Memory B cell (primary cell): ENCODE measurements at places on chromosomes 6 and 20.

DNA sequence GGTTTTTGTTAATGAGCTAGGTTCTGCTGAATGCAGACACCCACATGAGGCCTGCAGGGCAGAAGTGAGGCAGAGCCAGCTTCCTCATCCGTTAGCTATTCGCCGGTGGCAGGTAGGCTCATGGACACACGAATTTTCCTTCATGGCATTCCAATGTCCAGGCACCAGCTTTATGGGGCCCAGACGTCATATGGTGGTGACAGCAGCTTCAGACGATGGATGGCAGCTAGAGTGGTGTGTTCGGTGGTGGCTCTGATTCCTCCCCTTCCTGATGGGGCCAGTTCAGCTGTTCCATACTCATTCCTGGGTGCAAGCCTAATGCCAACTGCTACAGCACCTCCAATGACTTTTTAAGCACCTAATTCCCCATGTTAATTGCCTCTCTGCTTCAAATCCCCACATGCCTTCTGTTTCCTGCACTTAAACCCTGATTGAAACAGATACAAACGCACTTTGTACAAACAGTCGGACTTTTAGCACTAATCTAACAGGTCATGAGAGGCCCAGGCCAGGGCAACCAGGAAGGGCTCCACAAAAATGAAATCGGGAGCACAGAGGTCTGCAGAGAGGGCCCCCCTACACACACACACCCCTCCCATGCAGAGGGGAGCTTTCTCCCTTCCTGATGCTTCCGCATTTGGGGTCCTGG is 35.7 kb upstream of the MLN start:
- no peak for DNase-seq

DNA sequence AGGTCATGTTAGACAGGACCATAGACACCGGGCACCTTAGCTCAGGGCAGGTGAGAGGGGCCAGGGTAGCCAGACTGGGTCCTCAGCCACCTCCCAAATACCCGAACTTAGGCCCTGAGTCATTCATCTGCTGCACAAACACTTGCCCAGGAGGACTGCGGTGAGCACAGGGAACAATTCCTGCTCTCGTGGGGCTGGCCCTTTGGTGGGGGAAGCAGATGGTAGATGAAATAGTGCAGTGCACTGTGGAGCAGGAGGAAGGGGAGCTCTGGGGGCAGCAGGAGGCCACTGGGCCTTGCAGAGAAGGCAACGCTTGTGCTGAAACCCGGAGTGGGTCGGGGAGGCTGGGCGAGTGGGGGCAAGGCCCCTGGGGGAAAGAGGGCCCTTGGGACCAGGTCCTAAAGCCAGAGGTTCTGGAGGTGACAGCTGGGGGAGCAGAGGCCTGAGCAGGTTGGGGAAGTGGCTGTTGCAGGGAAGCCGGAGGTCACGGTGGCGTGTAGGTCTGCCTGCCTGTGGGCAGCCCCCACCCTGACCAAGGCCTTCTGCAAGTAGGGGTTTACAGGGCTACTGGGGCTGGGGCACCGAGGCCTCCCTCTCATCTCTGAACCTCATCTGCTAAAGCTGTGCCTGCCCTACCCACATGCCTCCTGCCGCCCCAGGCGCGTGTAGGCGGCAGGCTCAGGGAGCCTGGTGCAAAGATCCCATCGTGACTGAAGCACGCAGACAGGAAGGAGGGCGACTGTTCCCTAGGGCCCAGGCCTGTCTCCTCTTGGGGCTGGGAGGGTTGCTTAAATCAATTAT is 4.7 kb upstream of the NPBWR2 start:
- DNase-seq = peak; percentile 1

- no peak for DNase-seq
These were observed 126.2 kb downstream of the RNF144B start for GRCh38 chr6:18513253-18513798.

DNA sequence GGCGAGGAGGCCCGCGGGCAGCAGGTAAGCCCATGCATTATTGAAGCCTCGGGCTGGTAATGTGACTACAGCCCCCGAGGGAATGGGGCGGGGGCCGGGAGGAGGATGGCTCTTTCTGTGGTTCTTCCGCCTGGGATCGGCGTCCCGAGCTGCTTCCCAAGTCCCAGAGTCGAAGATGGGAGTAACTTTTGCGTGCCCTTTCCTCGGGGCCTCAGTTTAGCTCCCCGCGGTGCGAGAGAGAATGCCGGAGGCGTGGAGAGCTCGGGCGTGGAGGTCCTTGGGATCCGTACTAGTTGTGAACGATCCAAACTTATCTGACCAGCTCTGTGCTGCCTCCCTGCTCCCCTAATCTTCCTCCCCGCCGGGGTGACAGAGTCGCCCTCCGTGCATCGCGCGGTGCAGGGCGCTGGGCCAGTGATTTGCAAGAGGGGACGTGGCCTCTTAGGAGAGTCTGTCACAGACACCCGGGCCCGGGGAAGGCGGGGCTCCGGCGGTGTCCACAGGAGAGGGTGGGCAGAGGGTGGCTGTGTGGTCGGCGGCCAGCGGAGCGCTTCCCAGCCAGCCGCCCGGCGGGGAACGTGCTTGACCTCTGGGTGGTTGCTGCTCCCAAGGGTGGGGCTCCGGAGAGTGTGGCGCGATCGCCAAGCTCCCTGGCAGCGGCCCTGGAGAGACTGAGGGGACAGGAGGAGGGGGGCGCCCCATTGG is 815 bp downstream of the UTRN start:
- no peak for DNase-seq

DNA sequence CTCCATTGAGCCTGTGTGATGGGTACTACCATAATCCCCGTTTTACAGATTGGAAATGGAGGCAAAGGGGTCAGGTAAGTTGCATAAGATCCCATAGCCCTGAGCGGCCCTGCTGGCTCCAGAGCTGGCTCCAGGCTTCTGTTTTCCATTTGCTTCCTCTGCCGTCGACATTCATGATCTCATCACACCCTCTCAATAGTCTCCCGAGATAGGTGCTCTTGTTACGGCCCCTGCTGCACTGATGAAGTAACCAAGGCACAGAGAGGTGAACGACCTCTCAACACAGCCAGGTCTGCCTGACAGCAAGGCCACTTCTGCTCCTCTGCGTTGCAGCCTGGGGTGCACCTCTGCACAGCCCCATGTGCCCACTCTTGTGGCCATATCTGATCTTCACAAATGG is 16.9 kb downstream of the CDH22 start:
- DNase-seq = no peak

DNA sequence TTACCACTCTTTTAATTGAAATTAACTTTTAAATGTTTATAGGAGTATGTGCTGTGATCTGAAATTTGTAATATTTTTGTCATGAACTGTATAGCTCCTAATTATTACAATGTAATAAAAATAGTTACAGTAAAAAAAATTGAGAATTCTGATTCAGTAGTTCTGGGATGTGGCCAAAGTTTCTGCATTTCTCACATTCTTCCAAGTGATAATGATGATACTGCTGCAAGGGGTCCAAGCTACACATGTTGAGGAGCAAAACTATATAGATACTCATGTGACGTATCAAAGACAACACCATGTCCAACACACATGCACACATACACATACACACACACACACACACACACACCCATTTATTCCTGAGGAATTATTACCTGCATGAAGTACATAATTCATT is 71.0 kb upstream of the FAM83B start:
- no peak for DNase-seq
